AG04450 (cell line): ENCODE measurements at places on chromosomes 11 and 22. TPM values are rescaled to one million over a fixed set of nuclear protein-coding genes. Genes with fewer than 3 reads are reported as not detected.

Gene PTPRCAP
- 0.07 and 0.12 TPM in 2 replicates for polyA plus RNA-seq

Gene IGF2
- polyA plus RNA-seq = 16.6 and 30.8 TPM in 2 replicates

GRCh38 chr22:23800297-23801237 is 13.8 kb downstream of the SMARCB1 start:
- no peak for DNase-seq

GRCh38 chr11:68532727-68533369 is 72.3 kb downstream of the PPP6R3 start:
- no peak for DNase-seq
